Left colon (tissue), 2 donors: ENCODE measurements at places on chromosomes 6 and 20. TPM values are rescaled to one million over a fixed set of nuclear protein-coding genes. Genes with fewer than 3 reads are reported as not detected.

The LPA gene
- not detected for total RNA-seq

The LINC00237 gene
- not detected for total RNA-seq

The MEP1A gene
- 197 TPM for total RNA-seq

- DNase-seq: peak; percentile 27
Measured at GRCh38 chr20:25025986-25026605, 31.8 kb downstream of the ACSS1 start.

- no peak for DNase-seq
Measured at GRCh38 chr6:80256691-80257090, 150.2 kb downstream of the BCKDHB start.

DNA sequence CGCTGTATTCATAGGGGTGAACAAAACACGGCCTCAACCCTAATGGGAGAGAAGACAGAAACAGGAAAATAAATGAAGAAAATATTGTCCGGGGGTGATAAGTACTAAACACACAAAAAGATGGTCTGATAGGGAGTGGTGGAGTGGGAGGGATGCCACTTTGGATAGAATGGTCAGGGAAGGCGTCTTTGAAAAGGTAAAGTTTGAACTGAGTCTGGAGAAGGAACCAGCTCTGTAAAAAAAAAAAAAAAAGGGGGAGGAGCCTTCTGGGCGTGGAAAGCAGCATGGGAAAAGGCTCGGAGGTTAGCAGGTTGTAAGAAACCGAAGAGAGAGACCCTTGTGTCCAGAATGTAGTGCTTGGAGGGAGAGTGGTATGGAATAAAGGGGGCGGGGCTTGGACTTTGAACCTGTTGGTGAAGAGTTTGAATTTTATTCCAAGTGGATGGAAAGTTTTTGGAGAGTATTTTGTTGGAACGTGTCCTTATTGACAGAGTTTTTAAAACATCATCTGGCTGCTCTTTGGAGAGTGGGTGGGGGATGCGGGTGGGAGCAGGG, 1.8 kb downstream of the CHMP4B start:
- no peak for DNase-seq

DNA sequence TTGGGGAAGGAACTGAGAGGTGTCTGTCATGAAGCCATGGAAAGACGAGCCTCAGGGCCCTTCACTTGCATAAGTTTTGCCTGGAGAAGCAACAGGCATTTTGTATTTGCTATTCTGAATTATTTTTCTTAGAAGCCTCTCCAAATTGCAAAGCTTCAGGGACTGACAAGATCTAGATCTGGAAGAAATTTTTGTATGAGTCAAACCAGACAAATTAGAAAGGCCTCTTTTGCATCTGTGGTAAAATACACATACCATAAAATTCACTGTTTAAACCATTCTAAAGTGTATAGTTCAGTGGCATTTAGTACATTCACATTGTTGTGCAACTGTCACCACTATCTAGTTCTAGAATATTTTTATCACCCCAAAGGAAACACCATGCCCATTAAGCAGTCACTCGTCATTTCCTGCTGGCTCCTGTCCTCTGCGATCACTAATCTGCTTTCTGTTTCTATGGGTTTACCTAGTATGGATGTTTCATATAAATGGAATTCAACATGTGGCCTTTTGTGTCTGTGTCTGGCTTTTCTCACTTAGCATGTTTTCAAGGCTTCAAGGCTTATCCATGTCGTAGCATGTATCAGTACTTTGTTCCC, 269.1 kb downstream of the PHF3 start:
- DNase-seq: no peak
